Neural crest cell (in vitro differentiated cells): ENCODE measurements at places on chromosomes 16 and 17.

DNA sequence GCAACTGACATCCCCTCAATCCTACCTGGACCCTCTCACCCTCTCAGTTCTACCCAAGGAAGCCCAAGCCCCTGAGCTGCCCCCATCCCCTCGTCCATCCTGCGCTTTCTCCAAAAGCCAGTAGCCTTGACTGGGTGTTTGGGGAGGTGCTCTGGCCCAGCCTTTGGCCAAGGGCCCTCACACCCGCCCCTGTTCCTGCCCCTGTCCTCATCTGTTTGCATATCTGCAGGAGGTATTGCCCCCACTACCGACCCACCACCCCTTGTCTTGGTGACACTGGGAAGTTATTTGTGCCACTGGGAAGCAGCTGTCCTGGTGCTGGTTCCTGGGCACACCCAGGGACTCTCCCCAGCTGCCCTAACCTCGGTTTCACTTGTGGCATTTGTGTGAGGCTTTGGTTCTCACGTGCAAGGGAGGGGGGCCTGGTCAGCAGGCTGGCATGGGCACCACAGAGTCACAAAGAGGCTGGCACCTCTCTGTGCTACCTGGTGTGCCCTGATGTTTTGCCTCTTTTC lies 75.3 kb downstream of the MRC2 start:
- H3K4me3 ChIP-seq: peak overlapping the region; percentile 56
- H3K4me1 ChIP-seq: peaks cover 27% of the 10 kb centered on the region
- peaks cover 6% of the 10 kb centered on the region for H3K27me3 ChIP-seq
- H3K36me3 ChIP-seq: no peaks in the 10 kb centered on the region

- no peaks in the 10 kb centered on the region for H3K4me1 ChIP-seq
- no peak overlapping the region for H3K4me3 ChIP-seq
- DNase-seq: no peak
- H3K27ac ChIP-seq: no peak overlapping the region
- H3K36me3 ChIP-seq: no peaks in the 10 kb centered on the region
Observed at GRCh38 chr16:48895142-48895541, 285.2 kb upstream of the N4BP1 start.

DNA sequence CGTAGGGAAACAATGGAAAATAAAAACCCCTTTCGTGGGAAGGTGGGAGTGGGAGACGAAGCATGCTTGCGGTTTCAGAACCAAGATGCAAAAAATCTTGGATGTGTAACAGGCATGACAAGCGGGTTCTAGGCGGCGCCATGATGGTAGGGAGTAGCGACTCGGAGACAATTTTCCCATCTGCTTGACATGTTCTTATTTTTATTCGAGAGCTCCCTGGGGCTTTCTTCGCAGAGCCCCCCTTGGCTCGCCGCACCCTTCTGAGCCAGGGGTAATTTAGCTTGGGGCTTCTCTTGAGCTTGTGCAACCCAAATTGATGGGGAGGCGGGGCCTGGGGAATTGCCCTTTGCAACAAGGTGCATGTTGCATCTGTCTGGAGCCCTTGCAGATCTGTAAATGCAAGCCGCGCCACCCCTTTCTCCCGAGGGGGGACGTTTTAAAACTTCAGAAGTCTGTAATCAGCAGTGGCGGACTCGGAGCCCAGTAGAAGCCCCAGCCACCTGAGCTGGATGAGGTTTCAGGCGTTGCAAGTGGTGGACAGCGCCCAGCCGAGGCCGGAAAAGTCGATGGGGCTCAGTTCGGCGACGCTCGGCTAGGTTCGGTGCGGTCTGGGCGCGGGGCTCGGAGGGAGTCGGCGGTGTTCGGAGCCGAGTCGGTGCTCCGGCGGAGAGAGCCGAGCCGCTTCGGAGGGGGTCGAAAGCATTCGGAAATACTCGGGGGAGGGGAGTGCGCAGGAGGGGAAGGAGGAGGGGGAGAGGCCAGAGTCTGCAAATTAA lies 2.9 kb downstream of the GNAO1 start:
- peak; percentile 92 for DNase-seq
- peak overlapping the region; percentile 88 for H3K4me3 ChIP-seq
- peaks cover 80% of the 10 kb centered on the region for H3K27me3 ChIP-seq
- no peaks in the 10 kb centered on the region for H3K36me3 ChIP-seq

- H3K27ac ChIP-seq: peak overlapping the region; percentile 85
- H3K27me3 ChIP-seq: no peaks in the 10 kb centered on the region
- peaks cover 5% of the 10 kb centered on the region for H3K4me1 ChIP-seq
- H3K4me3 ChIP-seq: peak overlapping the region; percentile 94
Observed at GRCh38 chr17:11996722-11997146, 541 bp downstream of the ZNF18 start.

DNA sequence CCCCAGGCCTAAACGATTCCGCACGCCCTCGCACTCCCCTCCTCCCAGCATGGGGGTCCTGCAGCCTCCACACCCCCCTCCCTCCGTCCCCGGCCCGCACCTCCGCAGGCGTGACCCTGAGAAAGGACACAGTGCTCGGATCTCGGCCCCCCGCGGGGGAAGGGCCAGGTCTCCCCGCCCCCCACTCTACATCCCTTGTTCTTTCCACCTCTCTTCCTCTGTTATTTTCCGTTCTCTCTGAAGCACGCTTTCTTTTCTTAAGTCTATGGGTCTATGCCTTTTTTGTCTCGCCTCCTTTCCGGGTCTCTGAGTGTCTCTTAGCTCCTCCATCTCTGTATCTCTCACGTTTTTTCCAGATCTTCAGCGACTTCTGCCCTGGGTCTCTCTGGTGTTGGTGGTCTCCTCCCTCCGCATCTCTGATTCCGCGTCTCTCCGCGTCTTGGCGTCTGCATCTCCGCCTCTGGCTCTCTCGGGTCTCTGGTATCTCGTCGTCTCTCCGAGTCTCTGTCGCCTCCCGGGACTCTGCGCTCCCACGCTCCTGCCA lies 2.1 kb upstream of the HES7 start:
- H3K27ac ChIP-seq: no peak overlapping the region
- H3K36me3 ChIP-seq: no peaks in the 10 kb centered on the region
- peak; percentile 27 for DNase-seq
- H3K4me3 ChIP-seq: peak overlapping the region; percentile 88
- peaks cover 47% of the 10 kb centered on the region for H3K4me1 ChIP-seq
- H3K27me3 ChIP-seq: peaks cover 82% of the 10 kb centered on the region

GRCh38 chr16:2081201-2082084 lies 33.7 kb downstream of the TSC2 start:
- H3K4me1 ChIP-seq: no peaks in the 10 kb centered on the region
- no peak for DNase-seq
- no peak overlapping the region for H3K27ac ChIP-seq
- no peaks in the 10 kb centered on the region for H3K27me3 ChIP-seq
- no peak overlapping the region for H3K4me3 ChIP-seq
- no peaks in the 10 kb centered on the region for H3K36me3 ChIP-seq

GRCh38 chr17:14997290-14997689 lies 267.8 kb downstream of the PMP22 start:
- DNase-seq: no peak
- peaks cover 3% of the 10 kb centered on the region for H3K27me3 ChIP-seq
- no peaks in the 10 kb centered on the region for H3K4me1 ChIP-seq
- no peaks in the 10 kb centered on the region for H3K36me3 ChIP-seq
- no peak overlapping the region for H3K4me3 ChIP-seq
- no peak overlapping the region for H3K27ac ChIP-seq

DNA sequence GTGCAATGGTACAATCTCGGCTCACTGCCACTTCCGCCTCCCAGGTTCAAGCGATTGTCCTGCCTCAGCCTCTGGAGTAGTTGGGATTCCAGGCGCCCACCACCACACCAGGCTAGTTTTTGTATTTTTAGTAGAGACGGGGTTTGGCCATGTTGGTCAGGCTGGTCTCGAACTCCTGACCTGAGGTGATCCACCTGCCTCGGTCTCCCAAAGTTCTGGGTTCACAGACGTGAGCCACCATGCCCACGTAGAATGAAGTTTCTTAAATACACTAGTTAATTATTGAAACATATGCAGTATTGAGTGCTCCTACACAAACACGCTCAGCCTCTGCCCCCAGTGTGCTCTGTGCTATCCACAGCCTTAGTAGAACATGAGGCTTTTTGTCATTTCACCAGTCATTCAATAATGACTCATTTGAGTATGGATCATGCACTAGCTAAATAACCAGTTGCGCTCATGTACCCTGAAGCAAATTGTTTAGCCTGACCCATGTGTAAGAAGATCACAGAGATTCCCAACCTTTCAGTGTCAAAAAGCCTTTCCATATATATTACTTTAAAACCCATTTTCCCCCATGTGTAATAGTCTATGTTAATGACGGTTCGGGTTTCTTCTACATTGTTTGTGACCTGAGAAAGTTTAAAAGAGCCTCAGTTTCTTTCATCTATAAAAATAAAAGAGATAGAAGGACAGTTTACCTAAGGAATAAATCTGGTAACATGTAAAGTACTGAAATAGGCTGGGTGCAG lies 49.7 kb downstream of the TUBD1 start:
- H3K36me3 ChIP-seq: peaks cover 9% of the 10 kb centered on the region
- no peak for DNase-seq
- no peak overlapping the region for H3K27ac ChIP-seq

GRCh38 chr17:56440419-56440818 lies 153.1 kb upstream of the NOG start:
- H3K4me1 ChIP-seq: no peaks in the 10 kb centered on the region
- DNase-seq: no peak
- H3K4me3 ChIP-seq: no peak overlapping the region
- H3K36me3 ChIP-seq: no peaks in the 10 kb centered on the region
- H3K27ac ChIP-seq: no peak overlapping the region

DNA sequence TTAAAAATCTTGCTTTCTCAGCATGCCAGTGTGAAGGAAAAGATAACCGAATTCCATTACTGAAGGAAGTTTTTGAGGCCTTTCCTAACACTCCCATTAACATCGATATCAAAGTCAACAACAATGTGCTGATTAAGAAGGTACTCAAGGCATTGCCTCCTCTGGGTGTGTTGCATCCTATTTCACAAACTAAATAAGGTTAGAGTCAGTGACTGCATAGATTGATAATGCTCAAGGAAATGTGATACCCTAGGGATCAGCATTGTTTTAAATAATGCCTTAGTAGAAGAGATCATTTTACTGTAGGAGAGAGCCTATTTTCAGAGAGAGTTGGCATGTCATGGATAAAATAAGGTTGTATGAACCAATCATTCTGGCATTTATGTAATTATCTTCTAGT lies 36.8 kb downstream of the GDPD1 start:
- H3K27ac ChIP-seq: no peak overlapping the region
- no peaks in the 10 kb centered on the region for H3K4me1 ChIP-seq
- no peak overlapping the region for H3K4me3 ChIP-seq

DNA sequence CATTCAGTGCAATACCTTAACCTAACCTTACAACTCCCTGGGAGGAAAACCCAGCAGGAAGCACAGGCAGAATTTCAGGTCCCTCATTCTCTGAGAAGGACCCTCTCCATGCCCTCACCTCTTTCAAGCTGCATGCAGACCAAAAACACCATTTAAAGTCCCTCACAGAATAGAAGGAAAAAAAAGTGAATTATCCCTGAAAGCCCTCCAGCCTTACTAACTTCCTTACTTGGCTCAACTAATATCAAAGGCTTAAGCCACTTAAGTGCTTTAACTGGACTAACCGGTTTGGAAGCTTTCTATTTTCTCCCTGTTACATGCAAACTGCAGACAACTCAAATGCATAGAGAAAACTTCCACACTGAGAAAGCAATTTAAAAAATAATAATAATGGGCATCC lies 60.5 kb downstream of the ADAMTS18 start:
- peaks cover 2% of the 10 kb centered on the region for H3K27me3 ChIP-seq
- no peak overlapping the region for H3K4me3 ChIP-seq
- no peak overlapping the region for H3K27ac ChIP-seq
- H3K36me3 ChIP-seq: no peaks in the 10 kb centered on the region
